ENCODE measurements at places on chromosomes 11 and 22.

- DNase-seq: no peak
These were observed 16.0 kb downstream of the MRE11 start for GRCh38 chr11:94477624-94478023.

DNA sequence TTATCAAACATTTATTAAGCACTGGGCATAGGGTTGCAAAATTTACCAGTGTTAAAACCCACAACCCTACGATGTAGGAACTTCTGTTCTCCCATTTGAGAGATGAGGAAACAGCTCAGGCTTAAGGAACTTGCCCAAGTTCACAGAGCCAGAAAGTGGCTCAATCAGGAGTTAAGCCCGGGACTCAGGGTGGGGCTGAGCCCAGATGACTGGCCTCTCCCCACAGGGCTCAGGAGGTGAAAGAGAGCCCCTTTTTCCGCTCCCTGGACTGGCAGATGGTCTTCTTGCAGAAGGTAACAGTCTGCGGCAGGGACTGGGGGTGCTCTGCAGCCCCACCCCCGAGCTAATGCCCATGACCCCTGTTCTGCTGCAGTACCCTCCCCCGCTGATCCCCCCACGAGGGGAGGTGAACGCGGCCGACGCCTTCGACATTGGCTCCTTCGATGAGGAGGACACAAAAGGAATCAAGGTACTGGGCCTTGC, 5.6 kb upstream of the ANKRD13D start:
- no peak for DNase-seq

GRCh38 chr22:35915477-35916013, 113.1 kb downstream of the RBFOX2 start:
- no peak for DNase-seq

GRCh38 chr11:11170352-11171084, 182.5 kb downstream of the CSNK2A3 start:
- no peak for DNase-seq

- DNase-seq: no peak
These were observed 15.9 kb downstream of the NEAT1 start for GRCh38 chr11:65438257-65439151.

GRCh38 chr11:102147632-102148031, 37.4 kb downstream of the YAP1 start:
- DNase-seq: no peak

DNA sequence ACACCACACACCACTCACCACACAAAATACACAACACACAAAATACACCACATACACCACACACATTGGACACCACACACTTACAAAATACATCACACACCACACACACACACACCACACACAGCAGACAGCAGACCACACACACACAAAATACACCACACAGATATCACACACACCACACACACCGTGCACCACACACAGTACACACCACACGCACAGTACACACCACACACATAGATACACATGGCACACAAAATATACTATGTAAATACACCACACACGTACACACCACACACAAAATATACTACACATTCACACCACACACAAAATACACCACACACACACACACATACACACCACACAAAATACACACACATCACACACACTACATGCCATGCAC, 1243.5 kb downstream of the BRD1 start:
- no peak for DNase-seq

GRCh38 chr11:130830566-130830965, 85.7 kb downstream of the SNX19 start:
- no peak for DNase-seq

- no peak for DNase-seq
These were observed 210.7 kb downstream of the TBC1D22A start for GRCh38 chr22:46972901-46973831.

DNA sequence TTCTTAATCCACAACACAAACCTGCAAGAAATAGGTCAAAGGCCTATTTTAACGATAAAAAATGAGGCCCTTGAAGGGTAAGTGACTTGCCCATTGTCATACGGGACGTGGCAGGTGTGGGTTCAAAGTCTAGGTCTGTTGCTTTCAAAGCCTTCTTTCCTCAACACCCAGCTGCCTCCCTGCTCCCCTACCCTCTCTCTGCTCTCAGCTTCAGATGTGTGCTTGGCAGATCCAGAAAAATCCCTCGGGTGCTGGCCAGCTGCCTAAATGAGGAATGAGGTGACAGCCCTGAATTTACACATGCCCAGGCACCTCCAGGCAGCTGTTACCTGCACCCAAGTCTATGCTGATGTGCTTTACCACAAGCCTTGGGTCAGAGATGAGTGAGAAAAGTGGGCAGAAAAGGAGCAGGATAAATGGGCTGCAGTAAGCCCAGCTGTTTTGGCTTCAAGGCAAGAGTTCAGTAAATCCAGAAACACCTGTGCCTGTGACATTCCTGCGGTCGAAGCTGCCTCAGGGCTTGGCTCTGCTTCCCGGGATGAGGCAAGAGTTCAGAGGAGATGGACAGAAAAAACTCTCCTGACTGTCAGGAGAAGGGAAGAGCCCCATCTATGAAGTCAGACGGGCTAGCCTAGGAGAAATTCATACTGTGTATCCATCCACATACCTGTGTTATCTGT, 49.9 kb upstream of the LDLRAD3 start:
- no peak for DNase-seq

DNA sequence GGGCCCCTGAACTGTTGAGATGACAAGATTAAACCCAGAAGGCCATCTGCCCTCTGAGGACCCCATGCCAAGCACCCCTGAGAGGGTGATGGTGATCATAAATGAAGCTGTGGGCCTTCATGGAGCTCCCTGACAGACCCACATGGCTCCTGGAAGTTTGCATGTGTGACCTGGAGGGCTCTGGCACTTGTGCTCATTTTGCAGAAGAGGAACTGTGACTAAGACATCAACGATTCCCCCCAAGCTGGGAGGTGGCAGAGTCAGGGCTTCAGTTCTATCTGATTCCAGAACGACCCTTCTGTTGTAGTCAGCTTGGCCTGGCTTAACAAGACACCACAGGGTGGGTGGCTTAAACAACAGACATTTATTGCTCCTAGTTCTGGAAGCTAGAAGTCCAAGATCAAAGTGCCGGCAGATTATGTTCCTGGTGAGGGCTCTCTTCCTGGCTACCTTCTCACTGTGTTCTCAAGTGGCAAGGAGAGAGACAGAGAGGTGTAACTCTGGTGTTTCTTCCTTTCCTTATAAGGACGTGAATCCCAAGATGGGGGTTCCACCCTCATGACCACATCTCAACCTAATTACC, 46.4 kb upstream of the CD82 start:
- DNase-seq: no peak

- no peak for DNase-seq
These were observed 8.2 kb downstream of the PNPLA3 start for GRCh38 chr22:43931771-43932170.

DNA sequence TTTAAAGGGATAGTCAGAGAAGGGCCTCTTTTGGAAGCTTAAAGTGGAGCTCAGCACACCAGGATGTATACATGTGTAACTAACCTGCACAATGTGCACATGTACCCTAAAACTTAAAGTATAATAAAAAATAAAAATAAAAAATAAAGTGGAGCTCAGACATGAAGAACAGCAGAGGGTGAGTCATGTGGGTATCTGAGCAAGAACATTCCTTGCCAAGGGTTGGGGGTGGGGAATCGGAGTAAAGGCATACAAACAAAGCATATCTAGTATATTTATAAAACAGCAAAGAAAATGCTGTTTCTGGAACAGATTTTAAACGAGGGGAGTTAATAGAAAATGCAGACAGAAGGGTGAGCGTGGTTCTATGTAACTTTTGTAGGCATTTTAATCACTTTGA, 562.6 kb upstream of the ANO3 start:
- DNase-seq: no peak

DNA sequence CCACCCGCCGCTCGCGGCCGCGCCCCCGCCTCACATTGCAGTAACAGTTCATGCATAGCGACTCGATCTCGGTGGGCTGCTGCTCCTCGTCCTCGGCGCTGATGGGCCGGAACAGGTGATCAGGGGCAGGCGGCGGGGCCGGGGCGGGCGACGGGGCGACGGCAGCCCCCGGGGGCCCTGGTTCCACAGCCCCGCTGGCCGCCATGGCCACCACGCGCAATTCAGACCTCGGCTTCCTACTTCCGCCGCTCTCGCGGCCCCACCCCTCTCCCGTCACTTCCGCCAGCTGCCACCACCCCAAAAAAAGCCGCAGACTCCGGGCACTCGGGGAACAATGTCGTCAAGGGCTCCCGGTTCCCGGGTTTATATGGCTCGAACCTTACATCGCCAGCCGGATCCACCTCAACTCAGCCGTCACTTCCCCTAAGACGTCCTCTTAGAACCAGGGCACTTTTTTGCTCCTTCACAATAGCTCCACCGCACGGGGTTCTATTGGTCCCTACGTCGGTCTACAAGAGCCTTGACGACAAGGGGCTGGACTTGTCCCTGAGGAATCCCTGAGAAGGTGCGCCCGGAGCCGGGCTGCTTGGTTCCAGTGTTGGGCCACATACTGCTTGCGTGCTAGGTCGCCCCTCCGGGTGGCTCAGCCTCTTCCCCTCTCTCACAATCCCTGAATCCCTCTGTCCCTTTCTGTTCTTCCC, at the start of gene ZPR1:
ZPR1 (minus strand) TSS at position 238 of the 701 bp plus-strand sequence; CDS start at position 205, 33 bp downstream.
- peak; percentile 79 for DNase-seq

DNA sequence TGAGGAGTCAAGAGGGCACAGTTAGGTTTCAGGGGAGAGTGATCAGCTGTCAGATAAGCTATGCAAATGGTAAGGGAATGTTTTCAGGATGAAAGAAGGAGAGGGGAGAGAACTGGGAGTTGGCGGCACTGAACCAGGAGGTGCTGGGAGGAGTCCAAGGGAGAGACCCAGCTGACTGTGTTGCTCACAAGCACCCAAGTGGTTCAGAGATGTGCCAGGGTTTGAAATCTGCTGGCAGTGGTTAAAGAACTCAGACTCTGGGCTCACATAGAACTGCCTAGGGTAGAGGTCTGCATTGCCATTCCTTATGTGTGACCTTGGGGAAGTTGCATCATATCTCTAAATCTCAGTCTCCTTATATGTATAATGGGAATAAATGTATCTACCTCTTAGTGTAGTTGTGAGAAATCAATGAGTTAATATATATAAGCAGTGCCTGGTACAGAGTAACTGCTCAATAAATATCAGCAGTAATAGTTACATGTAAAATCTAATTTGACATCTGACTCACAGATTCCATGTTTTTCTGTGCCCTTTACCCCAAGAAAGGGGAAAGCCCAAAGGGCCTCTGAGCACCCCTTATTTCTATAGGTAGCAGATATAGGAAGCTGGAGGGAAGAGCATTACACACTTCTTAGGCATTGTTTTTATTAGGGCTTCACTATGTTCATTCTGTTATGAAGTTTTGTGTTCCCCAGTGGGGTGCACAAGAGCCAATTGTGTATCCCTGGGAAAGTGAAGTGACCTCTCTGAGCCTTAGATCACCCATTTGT, 66.9 kb upstream of the SESN3 start:
- DNase-seq: no peak

DNA sequence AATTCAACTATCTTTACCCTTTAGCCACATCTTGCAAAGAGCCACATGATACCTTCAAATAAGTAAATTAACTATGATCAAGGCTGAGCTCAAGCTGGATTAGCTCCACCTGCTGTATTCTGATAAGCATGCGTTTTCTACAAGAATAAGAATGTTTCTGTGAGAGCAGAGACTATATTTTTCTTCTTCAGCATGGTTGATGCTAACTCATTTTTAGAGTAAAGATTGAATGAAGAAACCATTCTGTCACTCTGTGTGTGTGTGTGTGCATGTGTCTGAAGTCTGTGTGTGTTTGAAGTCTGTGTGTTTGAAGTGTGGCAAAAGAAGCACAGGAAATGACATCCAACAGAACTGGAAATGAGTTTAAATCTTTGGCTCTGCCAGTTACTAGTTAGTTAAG, 12.0 kb upstream of the LAYN start:
- no peak for DNase-seq

DNA sequence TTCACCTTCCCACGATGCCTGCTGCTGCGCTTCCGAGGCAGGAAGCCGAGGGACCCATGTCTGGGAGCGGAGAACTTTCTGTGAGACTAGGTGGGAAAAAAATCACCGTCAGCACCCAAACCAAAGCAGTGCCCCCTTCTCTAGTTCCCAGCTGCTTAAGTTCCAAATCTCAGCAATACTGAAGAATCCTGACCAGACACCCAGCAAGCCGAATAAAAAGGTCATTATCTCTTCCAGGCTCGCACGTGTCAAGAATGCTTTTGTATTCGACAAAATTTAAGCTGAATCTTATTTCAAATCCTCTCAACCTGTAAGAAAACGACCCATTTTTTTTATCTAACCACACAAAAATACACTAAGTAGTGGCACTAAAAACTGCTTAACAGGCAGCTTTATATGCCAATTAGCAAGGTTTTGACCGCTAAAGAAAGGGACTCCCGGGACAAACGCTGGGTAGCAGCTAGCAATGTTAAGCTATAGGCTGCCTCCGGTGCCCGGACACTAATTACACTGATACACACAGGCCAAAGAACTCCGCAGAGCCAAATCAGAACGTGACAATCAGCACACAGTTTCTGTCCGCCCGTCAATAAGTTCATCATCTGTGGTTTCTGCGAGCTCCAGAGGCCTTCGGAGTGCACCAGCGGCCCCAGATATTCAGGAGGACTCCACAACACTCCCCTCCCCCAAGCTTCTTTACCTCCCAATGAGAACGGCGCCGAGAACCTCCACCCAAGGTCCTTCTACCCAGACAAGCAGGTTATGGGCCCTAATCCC, 728 bp downstream of the RPL3 start:
- DNase-seq: no peak

DNA sequence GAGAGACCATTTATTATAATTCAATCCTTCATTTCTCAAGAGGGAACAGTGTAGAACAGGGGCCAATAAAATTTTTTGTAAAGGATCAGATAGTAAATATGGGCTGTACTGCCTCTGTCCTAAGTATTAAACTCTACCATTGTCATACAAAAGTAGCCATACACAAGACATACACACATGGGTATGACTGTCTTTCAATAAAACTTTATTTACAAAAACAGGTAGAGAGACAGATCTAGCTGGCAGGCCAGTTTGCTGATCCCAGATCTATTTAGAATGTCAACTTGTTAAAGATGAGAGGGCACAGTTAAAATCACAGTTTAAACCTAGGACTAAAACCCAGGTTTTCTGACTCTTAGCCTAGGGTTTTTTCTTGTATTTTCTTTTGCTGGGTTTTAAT, 16.7 kb downstream of the TRAF6 start:
- no peak for DNase-seq

- DNase-seq: no peak
These were observed at the start of gene CCDC83 for GRCh38 chr11:85855341-85855656. Gene CCDC83 (plus strand): TSS chr11:85855383. CDS start chr11:85865124, 9,741 bp downstream.

GRCh38 chr11:119175493-119176077, 7.1 kb downstream of the NLRX1 start:
- no peak for DNase-seq
